Activated CD4-positive, alpha-beta T cell treated with anti-CD3 and anti-CD28 coated beads, Interleukin-2, amount 10 ng/mL, durations not matched to agents 24 days and 14 days (primary cell): ENCODE measurements at places on chromosomes 6 and 20. TPM values are rescaled to one million over a fixed set of nuclear protein-coding genes. Genes with fewer than 3 reads are reported as not detected.
A peak's percentile ranks its signal among the peaks of the same experiment; 100 is the strongest.

DNA sequence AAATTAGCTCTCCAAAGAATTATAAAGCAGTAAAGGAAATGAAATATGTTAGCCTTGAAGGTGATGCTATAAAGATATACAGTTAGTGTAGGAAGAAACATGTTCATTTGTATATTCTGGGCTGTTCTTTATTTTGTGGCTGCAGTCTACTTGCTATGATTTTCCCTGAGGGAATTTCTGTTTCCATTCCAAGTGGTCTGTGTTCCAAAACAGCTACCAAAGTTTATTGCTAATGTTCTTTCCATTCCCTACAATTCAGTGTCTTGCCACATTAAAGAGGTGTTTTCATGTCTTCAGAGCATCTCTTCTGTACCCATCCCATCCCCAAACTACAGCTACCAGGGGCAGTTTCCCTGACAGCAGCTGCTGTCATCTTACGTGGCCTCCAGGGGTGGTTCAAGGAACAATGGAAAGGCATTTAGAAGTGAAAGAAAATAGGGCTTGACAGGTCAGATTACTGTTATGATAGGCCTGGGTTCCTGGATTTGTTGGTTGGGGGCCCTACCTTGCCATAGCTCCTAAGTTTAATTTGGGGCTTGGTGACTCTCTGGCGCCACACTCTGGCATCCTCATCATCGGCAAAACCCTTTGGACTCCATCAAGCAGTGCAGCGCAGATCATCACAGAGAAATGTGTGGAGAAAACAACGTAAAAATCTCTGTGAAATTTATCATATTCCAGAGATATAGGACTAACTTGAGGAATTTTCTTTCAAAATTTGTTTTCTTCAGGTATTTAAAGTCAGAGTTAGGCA is 33.8 kb upstream of the AIG1 start:
- no peak overlapping the region for H3K27ac ChIP-seq
- H3K4me3 ChIP-seq = no peak overlapping the region
- peak; percentile 82 for DNase-seq
- no peaks in the 10 kb centered on the region for H3K36me3 ChIP-seq
- peaks cover 4% of the 10 kb centered on the region for H3K4me1 ChIP-seq
- H3K27me3 ChIP-seq = no peaks in the 10 kb centered on the region

GRCh38 chr6:87222676-87223075 is 67.3 kb downstream of the ZNF292 start:
- H3K4me1 ChIP-seq = peaks cover 6% of the 10 kb centered on the region
- H3K27me3 ChIP-seq = no peaks in the 10 kb centered on the region
- H3K27ac ChIP-seq = peak overlapping the region; percentile 23
- peaks cover 56% of the 10 kb centered on the region for H3K36me3 ChIP-seq

Gene HUS1B
- total RNA-seq = 2.1 and 3.3 TPM in 2 replicates

DNA sequence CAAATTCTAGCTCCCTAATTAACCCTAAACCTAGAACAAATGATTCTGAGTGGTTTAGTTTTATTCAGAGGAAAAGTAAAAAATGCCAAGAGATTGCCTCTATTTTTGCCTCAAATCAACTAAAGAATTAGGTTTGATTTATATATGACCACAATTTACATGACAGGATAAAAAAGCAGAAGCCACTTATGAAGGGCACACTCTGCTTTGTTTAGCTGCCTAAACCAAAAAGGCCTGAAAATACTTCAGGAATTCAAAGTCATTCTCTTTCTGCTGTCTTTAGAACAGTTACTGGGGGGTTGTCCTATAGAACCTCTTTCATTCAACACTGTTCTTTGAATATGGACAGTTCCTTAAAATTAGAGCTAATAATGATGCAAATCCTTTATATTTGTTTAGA is 5.3 kb downstream of the FBXO5 start:
- H3K27me3 ChIP-seq = no peaks in the 10 kb centered on the region
- H3K36me3 ChIP-seq = peaks cover 64% of the 10 kb centered on the region
- H3K4me1 ChIP-seq = peaks cover 66% of the 10 kb centered on the region
- peak overlapping the region; percentile 41 for H3K4me3 ChIP-seq
- no peak for DNase-seq

DNA sequence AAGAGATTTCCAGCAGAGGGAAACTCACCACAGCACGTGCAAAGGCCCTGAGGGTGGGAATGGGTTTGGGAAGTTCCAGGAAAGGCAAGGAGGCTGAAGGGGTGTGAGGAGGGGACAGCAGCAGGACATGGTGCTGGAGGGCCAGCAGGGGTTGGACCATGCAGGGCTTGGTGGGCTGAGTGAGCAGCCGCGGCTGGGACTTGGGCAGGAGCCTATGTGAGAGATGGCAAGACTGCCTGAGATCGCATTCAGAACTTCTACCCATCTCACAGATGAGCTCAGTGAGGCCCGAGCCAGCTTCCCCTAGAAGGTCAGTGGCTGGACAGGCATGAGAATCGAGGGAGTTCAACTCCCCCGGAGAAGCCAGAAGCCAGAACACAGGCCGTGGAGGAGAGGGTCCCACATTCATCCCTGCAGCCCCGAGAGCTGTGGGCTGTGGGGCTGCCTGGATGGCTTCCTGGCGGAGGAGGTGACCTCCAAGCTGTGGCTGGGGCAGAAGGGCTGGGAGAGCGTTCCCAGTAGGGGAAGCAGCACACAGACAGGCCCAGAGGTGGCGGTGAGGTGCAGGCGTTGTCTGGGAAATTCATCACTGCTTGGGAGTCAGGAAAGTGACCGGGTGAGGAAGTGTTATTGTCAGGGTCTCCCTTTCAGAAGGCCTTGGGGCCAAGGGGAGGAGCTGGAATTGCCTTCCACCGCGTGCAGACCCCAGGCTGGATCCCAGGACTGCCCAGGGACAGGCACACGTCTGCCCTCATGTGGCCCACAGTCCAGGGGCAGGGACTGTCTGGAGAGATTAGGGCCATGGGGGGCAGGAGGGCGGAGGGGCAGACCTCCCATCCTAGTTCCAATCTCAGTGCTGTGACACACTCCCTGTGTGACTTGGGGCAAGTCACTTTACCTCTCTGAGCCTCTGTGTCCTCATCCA is 103.8 kb downstream of the CEBPB start:
- no peaks in the 10 kb centered on the region for H3K36me3 ChIP-seq
- DNase-seq = no peak
- H3K27me3 ChIP-seq = peaks cover 3% of the 10 kb centered on the region
- peaks cover 31% of the 10 kb centered on the region for H3K4me1 ChIP-seq
- no peak overlapping the region for H3K27ac ChIP-seq

DNA sequence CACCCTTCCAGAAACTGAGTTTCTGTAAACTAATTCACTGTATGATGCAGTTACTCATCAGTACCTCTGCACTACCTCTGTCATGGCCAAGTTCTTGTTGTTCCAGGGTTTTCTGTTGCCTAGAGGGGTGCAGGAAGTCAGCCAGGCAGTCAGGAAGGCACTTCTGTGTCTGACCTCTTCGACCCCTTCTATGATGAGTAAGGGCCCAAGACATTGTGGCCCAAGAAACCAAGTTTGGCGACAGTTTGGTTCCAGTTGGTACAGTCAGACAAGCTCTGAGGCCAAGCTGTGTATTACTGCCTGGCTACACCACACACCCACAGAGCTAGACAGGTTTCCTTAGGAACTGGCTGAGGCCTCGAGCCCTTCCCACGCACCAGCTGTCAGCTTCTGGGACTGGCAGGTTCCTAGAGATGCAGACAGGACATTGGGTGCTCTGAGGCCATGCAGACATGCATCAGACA is 41.2 kb downstream of the TRAF3IP2 start:
- DNase-seq = no peak
- no peaks in the 10 kb centered on the region for H3K27me3 ChIP-seq
- H3K4me3 ChIP-seq = no peak overlapping the region
- H3K27ac ChIP-seq = peak overlapping the region; percentile 11
- peaks cover 56% of the 10 kb centered on the region for H3K4me1 ChIP-seq

Gene DEFB132
- total RNA-seq = not detected in 2 replicates

DNA sequence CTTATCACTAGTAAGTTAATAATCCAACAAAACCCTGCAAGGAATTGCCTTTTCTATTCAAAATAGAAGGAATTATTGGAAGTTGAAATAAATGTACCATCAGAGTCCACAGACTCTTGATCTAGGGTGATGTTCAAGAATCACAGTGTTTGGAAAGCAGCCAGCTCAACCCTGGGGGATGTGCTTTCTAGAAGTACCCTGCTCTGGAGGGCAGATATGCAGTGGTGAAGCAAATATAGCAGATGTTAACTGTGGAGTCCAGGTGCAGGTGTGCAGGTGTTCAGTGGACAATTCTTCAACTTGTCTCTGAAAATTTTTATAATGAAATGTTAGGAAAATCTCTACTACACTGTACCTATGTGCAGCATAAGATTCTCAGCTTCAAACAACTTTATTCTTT is 9.1 kb upstream of the INSM1 start:
- no peak for DNase-seq
- H3K27ac ChIP-seq = no peak overlapping the region
- H3K36me3 ChIP-seq = peaks cover 2% of the 10 kb centered on the region
- no peak overlapping the region for H3K4me3 ChIP-seq
- peaks cover 24% of the 10 kb centered on the region for H3K4me1 ChIP-seq
- peaks cover 40% of the 10 kb centered on the region for H3K27me3 ChIP-seq

GRCh38 chr20:52004715-52005114 is 186.9 kb downstream of the ZFP64 start:
- DNase-seq = no peak
- peaks cover 19% of the 10 kb centered on the region for H3K27me3 ChIP-seq
- H3K4me3 ChIP-seq = no peak overlapping the region
- no peaks in the 10 kb centered on the region for H3K36me3 ChIP-seq
- H3K4me1 ChIP-seq = no peaks in the 10 kb centered on the region

DNA sequence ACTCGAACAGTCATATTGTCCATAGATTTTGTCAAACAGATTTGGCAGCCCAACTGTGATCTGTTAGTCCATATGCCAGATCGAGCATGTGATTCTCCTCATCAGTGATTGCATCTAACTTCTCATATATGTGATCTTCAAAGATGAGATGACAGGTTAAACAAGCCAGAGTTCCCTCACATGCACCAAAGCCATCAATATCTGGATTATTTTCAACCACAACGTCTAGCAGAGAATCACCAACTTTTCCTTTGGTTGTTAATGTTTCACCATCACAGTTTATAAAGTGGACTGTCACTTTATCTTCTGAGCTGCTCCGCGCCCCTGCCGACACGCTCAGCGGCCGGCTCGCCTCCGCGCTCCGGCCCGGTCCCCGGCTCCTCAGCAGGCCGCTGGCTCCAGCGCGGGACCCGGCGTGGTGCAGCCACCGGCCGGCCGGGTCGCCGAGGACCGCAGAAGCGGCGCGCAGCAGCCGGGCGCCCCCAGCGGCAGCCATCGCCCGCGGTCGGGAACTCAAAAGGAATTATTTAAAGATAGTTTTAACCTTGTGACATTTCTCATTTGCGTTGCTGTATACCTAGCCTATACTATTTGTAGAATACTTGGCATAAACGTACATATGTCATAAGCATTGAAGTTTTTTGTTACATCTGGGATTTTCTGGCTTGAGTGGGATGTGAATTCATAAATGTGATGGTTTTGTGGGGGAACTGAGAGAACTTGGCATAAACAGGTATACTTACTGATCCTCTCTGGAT is 40.1 kb upstream of the DYNLRB1 start:
- peaks cover 12% of the 10 kb centered on the region for H3K4me1 ChIP-seq
- H3K36me3 ChIP-seq = peaks cover 54% of the 10 kb centered on the region
- H3K4me3 ChIP-seq = no peak overlapping the region
- H3K27me3 ChIP-seq = no peaks in the 10 kb centered on the region

Gene MDFI
- not detected in 2 replicates for total RNA-seq

DNA sequence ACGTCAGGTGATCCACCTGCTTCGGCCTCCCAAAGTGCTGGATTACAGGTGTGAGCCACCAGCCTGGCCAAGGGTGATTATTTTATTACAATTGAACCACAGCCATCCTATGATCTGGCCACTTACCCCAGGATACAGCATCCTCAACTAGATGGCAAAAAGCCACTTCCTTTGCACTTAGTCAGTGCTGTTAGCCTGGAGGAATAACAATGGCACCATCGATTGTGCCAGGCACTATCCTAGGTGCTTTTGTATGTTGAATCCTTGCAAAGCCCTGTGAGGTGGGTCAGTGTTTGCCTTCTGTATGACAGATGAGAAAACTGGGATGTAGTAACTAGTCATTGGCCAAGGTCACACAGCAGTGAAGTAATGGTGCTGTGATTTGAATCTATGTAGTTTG is 11.2 kb upstream of the TTPAL start:
- H3K4me3 ChIP-seq = no peak overlapping the region
- no peaks in the 10 kb centered on the region for H3K4me1 ChIP-seq
- H3K27ac ChIP-seq = no peak overlapping the region
- H3K36me3 ChIP-seq = no peaks in the 10 kb centered on the region
- H3K27me3 ChIP-seq = peaks cover 2% of the 10 kb centered on the region

GRCh38 chr6:19691465-19692167 is 145.6 kb upstream of the ID4 start:
- peak; percentile 27 for DNase-seq
- no peak overlapping the region for H3K4me3 ChIP-seq
- H3K36me3 ChIP-seq = no peaks in the 10 kb centered on the region
- no peak overlapping the region for H3K27ac ChIP-seq
- H3K4me1 ChIP-seq = no peaks in the 10 kb centered on the region
- H3K27me3 ChIP-seq = peaks cover 14% of the 10 kb centered on the region

GRCh38 chr6:159184559-159184958 is 15.4 kb downstream of the FNDC1 start:
- H3K4me3 ChIP-seq = no peak overlapping the region
- peaks cover 10% of the 10 kb centered on the region for H3K4me1 ChIP-seq
- peaks cover 9% of the 10 kb centered on the region for H3K27me3 ChIP-seq
- H3K36me3 ChIP-seq = no peaks in the 10 kb centered on the region

DNA sequence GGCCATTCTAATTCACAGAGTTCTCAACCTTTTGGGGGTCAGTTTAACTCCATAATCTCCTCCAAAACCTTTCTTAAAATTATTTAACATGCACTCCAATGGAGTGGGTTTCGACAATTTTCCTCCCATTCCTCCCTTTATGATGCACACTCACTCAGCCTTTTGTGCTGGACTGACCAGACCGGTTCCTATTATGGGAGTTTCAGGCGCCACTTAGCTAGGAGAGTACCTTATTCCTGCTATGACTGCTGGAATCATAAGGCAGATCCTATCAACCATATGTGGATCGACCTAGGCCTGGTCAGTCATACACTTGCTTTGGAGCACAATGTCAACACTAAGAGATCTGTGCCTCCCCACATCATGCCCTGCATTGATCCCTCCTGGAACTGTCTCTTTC is 63.9 kb upstream of the MOCS1 start:
- no peak overlapping the region for H3K27ac ChIP-seq
- H3K27me3 ChIP-seq = no peaks in the 10 kb centered on the region
- no peak for DNase-seq
- no peaks in the 10 kb centered on the region for H3K4me1 ChIP-seq
- H3K4me3 ChIP-seq = no peak overlapping the region

Gene GLP1R
- total RNA-seq = 0.09 TPM in 2 replicates

GRCh38 chr6:83717809-83718208 is 8.9 kb upstream of the SNAP91 start:
- H3K36me3 ChIP-seq = no peaks in the 10 kb centered on the region
- H3K27me3 ChIP-seq = no peaks in the 10 kb centered on the region
- H3K4me1 ChIP-seq = no peaks in the 10 kb centered on the region
- H3K27ac ChIP-seq = no peak overlapping the region

DNA sequence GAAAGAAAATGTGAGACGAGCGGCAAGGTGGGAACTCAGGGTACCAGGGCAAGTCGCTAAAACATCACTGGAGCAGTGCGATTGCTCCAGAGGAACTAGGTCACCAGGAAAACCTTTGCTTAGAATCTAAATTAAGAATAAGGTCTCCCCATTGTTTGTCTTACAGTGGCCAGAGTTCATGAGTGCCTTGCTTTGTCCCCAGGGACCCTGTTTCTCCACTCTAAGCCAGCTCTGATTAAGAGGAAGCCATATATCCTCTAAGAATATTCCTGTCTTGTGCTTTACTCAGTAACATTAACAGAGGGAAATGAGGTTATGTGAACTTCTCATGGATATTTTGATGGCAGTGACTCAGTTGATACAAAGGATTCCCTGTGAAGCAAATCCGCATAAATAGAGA is 305.8 kb downstream of the CD83 start:
- peaks cover 25% of the 10 kb centered on the region for H3K4me1 ChIP-seq
- no peak for DNase-seq
- no peak overlapping the region for H3K4me3 ChIP-seq
- no peaks in the 10 kb centered on the region for H3K36me3 ChIP-seq
